ENCODE measurements at places on chromosomes 3 and 15.

- no peak for DNase-seq
Measured at GRCh38 chr15:64314456-64314855, 41.5 kb downstream of the CSNK1G1 start.

GRCh38 chr3:132401255-132401654 is 16.0 kb upstream of the DNAJC13 start:
- no peak for DNase-seq

DNA sequence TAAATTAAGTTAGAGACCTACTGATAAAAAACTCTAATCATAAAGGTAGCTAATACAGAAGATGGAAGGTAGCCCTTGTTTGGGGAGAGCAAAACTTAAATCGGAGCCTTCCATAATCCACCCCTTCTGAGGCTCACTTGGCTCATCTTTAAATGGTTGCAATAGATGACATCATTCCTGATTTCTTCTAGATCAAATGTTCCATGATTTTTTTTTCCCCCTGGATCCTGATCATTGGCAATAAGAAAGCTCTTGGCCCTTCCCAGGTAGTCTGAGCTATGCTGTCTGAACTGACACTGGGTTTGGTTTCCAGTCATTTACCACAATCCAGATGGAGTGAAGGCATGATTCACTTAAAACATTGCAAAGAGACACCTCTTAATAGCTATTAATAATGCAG is 92.5 kb downstream of the PIK3R4 start:
- DNase-seq, result no peak

- no peak for DNase-seq
Measured at GRCh38 chr3:176293276-176293675, 904.0 kb downstream of the TBL1XR1 start.

GRCh38 chr15:78387246-78388037 is 47.3 kb downstream of the CRABP1 start:
- peak; percentile 66 for DNase-seq

DNA sequence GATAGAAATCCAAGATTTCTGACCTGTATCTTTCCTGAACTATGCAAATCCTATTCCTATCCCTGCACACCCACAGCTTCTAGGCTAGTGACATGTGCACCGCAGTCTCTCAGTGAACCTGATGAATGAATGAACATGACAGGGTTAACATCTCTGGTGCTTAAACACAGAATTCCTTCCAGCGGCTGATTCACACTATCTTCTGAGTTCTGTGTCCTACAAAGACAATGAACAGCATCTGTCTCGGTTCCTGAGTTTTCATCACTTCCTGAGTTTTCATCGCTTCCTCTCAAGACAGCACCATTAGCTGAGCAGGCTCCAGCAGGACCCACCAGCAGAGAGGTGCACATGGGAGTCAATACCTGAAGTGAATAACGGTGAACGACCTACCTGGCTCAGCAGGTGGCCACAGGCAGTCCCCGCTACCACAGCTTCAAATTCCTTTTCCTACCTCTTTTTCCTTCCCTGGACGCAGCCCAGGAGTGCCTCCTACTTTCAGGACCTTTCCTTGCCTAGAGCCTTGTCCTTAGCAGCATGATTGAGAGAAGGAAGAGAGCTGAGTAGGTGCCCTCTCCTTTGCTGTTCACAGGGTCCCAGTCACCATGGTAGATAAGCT is 113.5 kb downstream of the IGF2BP2 start:
- DNase-seq, result no peak

GRCh38 chr15:26628879-26629529 is 143.9 kb downstream of the GABRB3 start:
- DNase-seq, result no peak

GRCh38 chr3:143124601-143125520 is 5.3 kb downstream of the CHST2 start:
- DNase-seq, result no peak

- DNase-seq, result no peak
Measured at GRCh38 chr3:52512105-52512504, 17.0 kb downstream of the STAB1 start.

- no peak for DNase-seq
Measured at GRCh38 chr3:109685084-109686079, 348.0 kb upstream of the DPPA4 start.

GRCh38 chr3:34256021-34256420 is 457.6 kb downstream of the PDCD6IP start:
- peak; percentile 86 for DNase-seq

GRCh38 chr3:78887547-78888011 is 880.2 kb downstream of the ROBO1 start:
- DNase-seq, result no peak

DNA sequence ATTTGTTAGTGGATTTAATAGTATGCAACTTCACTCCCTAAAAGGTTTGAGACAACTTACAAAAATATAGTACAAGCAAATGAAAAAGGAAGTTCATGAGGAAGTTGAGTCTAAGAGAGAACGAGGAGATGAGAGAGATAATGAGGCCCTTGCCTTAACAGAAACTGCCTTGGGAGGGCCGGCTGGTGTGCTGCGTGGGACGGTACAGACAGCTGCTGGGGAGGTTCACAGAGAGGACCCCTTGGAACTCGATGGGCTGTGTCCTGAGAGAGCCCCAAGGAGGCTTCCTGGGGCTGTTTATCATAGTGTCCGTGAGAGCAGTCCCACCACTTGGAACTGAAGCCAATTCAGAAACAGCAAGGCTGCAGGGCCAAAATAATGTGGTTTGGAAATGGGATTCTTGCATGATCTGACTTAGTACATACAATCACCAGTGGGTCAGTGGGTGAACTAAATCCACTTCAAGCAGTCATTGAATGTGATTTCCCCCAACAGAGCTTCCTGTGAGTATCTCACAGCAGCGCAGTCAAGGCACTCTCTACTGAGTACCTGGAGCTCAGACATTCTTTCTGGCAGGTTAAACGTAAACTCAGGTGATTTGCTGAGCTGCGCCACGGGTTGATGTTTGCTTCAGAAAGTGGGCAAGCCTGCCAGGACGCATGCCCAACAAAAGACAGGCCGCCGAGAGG is 90.8 kb downstream of the CRTC3 start:
- no peak for DNase-seq

DNA sequence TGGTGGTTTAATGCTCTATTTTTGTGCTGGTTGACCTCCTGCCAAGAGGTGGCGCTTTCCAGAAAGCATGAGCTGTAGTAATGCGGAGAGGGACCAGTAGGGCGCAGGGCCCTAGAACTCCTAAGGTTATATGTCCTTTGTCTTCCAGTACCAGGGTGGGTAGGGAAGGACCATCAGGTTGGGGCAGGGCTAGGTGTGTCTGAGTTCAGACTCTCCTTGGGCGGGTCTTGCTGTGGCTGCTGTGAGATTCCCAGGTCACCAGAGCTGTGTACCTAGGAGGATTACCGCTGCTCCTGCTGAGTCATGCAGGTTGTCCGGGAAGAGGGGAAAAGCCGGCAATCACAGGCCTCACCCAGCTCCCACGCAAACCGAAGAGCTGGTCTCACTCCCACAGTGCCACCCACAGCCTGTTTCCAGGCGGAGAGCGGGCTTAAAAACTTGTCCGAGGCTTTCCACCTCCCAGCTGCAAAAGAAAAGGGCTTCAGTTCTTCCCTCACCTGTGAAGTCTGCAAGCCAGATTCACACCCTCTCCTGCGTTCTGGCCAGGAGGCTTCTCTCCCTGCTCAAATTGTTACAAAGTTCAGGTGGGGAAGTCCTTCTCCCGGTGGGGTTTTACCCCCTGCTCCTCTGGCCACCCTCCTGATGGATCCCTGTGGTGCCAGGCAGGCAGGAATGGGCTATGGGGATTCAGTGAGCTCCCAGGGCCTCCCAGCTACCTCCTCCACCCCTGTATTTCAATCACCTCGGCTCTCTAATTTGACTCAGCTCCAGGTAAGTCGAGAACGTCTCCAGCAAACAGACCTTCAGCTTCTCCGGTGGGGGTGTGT is 37.7 kb upstream of the BCHE start:
- DNase-seq, result no peak

DNA sequence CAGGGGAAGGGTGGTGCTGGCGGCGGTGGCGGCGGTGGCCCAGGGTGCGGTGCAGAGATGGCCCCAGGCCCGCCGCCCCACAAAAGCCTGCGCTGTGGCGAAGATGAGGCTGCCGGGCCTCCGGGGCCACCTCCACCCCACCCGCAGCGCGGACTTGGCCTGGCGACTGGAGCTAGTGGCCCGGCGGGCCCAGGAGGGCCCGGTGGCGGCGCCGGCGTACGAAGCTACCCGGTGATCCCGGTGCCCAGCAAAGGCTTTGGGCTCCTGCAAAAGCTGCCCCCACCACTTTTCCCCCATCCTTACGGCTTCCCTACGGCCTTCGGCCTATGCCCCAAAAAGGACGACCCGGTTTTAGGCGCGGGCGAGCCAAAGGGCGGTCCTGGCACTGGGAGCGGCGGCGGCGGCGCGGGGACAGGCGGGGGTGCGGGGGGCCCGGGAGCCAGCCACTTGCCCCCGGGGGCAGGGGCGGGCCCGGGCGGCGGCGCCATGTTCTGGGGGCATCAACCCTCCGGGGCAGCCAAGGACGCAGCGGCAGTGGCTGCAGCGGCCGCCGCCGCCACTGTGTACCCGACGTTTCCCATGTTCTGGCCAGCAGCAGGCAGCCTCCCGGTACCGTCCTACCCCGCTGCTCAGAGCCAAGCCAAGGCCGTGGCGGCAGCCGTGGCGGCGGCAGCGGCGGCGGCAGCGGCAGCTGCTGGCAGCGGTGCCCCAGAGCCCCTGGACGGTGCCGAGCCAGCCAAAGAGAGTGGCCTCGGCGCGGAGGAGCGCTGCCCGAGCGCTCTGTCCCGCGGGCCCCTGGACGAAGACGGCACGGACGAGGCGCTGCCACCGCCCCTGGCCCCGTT is 1.6 kb downstream of the SKOR1 start:
- no peak for DNase-seq

Data from DMS79 treated with DMSO at 0.1 percent for 48 hours (cell line).